Renal cortical epithelial cell (primary cell): ENCODE measurements at places on chromosomes 4 and X.

DNA sequence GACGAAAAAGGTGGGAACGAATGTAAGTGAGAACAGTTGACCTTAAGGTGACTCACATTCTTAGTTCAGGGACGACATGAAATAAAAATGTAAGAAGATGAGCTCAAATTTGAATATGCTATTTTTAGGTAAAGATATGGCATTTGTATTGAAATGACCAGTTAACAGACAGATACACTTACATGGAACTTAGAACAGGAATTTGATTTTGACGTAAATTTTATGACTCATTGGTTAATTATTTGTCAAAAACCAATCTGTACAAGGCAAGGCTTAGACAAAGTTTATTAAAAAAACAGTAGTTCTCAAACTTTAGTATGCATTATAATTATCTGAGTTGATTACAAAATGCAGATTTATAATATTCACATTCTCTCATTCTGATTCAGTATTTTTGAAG lies 469.4 kb downstream of the CFAP47 start:
- DNase-seq, result peak; percentile 56

- DNase-seq, result no peak
Measured at GRCh38 chrX:54786967-54787366, 11.1 kb downstream of the ITIH6 start.

GRCh38 chrX:7115557-7115956 lies 32.0 kb upstream of the STS start:
- DNase-seq, result no peak

GRCh38 chr4:10087152-10087791 lies 29.3 kb downstream of the WDR1 start:
- no peak for DNase-seq

- no peak for DNase-seq
Measured at GRCh38 chrX:110036162-110037033, 33.5 kb downstream of the TMEM164 start.

GRCh38 chr4:56701161-56701480 lies 20.0 kb upstream of the HOPX start:
- no peak for DNase-seq

DNA sequence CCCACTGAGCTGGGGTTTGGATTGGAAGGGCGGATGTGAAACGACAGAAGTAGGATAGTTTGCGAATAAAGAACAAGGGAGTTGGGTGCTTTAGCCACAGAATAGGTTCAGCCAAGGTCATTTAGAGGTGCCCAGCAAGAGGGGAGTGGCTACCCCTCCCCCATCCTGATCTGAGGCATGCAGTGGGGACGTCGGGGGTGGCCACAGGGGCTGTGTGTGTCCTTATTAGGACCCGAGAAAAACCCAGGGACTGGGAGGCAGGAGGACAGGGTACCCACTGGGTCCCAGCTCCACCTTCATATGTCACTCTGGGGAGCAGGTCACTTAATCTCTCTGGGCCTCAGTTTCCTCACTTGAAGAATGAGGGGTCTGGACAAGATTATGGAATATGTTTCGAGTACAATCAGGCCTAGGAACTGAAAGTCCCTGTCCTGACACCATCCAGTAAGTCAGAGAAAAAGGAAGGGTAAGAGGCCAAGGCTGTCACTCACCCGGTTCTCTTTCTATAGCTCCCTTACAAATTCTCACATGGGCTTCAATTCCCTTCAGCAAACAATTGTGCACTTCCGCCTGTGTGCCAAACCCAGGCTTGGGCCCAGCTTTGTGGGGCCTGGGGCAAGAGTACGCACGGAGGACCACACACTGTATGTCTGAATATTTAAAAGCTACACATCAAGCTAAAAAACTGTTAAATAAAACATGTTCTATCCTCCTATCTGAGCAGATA lies 4.2 kb upstream of the NYX start:
- no peak for DNase-seq

GRCh38 chr4:158915683-158916241 lies 146.9 kb downstream of the FNIP2 start:
- no peak for DNase-seq

- peak; percentile 90 for DNase-seq
Measured at GRCh38 chr4:40515037-40515397, 114.6 kb downstream of the RBM47 start.

GRCh38 chr4:27764526-27764837 lies 903.8 kb downstream of the STIM2 start:
- no peak for DNase-seq
